ENCODE measurements at places on chromosomes 3 and 15. TPM values are rescaled to one million over a fixed set of nuclear protein-coding genes. Genes with fewer than 3 reads are reported as not detected.

- no peak for DNase-seq
Observed at GRCh38 chr3:154180836-154181691, 59.9 kb downstream of the ARHGEF26 start.

DNA sequence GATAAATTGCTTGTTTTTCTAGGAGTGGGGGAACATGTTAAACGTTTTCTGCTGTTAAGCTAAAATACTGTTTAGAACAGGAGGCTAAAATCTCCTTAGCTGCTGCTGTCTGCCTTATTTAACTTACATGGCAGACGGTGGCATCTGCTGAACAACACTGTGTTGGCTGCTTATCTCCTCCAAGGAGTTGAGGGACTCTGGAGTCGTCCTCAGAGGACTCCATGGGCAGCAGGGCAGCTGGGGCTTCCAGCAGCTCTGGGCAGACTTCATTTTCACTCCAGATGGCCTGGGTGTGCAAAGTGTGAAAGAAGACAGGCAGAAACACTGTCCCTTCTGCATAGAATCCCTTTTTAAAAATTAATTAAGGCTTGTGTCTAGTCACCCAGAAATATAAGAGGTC, 52.9 kb upstream of the NUDT16 start:
- no peak for DNase-seq

Gene ADPRH
- polyA plus RNA-seq, result 5.9 TPM

GRCh38 chr3:129383292-129383860, 45.1 kb downstream of the EFCAB12 start:
- peak; percentile 40 for DNase-seq

Gene CEP19
- 5.0 TPM for polyA plus RNA-seq

Measured in left renal cortex interstitium (tissue), 4 donors.